ENCODE measurements at places on chromosomes 4 and X. TPM values are rescaled to one million over a fixed set of nuclear protein-coding genes. Genes with fewer than 3 reads are reported as not detected.

The ATOH1 gene
- not detected for total RNA-seq

The LNX1 gene
- not detected for total RNA-seq

DNA sequence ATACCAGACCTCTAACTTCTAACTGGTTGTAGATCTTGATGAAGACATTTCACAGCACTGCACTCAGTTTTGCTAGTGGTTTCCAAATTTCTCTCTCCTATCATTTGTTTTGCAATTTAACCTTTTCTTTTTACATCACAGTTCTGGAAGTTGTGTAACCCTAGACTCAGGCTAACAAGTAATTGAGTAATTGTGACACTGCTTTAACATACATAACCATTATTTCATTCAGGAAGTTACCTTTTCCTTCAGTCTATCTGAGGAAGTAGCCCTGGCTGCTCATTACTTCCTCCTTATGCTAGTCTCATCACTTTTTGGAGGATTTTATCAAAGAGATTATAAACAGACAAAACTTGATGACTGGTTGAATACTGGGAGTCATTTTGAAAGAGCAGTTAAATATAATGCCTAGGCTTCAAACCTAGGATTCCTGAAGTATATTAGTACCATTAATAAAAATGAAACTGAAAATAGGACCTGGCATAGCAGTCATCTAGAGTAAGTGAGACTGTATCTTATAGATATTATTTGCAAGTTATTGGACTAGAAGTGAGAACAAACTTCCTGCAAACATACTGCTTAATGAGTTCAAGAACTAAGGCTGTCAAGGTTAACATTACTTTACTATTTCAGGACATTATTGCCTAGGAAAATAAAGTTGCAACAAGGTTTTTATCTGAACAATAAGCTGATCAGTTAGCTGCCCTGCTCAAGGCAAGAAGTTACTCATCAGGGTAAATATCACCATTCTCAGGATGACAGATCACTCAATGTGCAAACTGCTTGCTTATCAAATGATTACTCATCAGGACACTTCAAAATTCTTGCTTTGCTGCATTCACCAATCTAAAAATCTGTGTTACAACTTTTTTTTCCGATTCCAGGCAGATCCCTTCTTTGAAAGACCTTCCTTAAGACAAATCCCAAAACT, 25.6 kb upstream of the TEX13C start:
- peak overlapping the region; percentile 20 for H3K4me3 ChIP-seq
- H3K27ac ChIP-seq = peak overlapping the region; percentile 80
- no peak for DNase-seq
- no peaks in the 10 kb centered on the region for H3K27me3 ChIP-seq
- no peaks in the 10 kb centered on the region for H3K36me3 ChIP-seq
- peaks cover 15% of the 10 kb centered on the region for H3K4me1 ChIP-seq

GRCh38 chr4:38930204-38930603, 62.6 kb downstream of the FAM114A1 start:
- H3K27me3 ChIP-seq = peaks cover 3% of the 10 kb centered on the region
- no peak for DNase-seq
- peaks cover 5% of the 10 kb centered on the region for H3K4me1 ChIP-seq
- H3K36me3 ChIP-seq = no peaks in the 10 kb centered on the region

- H3K36me3 ChIP-seq = peaks cover 21% of the 10 kb centered on the region
- peaks cover 5% of the 10 kb centered on the region for H3K4me1 ChIP-seq
- no peak overlapping the region for H3K27ac ChIP-seq
- H3K27me3 ChIP-seq = no peaks in the 10 kb centered on the region
These were observed 25.1 kb downstream of the SETD7 start for GRCh38 chr4:139530833-139531427.

DNA sequence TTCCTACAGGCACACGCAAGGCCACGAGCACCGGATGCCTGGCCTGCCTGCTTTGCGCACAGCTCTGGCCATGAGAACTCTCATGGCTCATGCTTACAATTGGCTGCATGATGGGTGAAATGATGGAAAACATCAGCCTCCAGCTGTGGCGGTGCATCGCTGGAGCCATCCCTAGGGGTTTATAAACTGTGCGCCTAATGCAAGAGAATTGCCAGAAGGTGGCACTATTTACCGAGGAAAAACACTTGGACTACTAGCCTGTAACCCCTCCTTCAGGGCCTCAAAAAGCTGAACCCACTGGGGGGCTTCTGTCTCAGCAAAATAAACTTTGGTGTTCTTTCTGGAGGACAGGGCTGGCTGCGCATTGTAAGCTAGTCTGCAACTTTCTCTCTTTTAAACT, 51.9 kb downstream of the PHKA2 start:
- H3K4me3 ChIP-seq = no peak overlapping the region
- H3K27me3 ChIP-seq = no peaks in the 10 kb centered on the region
- peak; percentile 55 for DNase-seq
- peaks cover 4% of the 10 kb centered on the region for H3K36me3 ChIP-seq

GRCh38 chr4:137664046-137664387, 131.7 kb upstream of the PCDH18 start:
- H3K27ac ChIP-seq = no peak overlapping the region
- H3K4me1 ChIP-seq = no peaks in the 10 kb centered on the region

Data from activated CD4-positive, alpha-beta T cell treated with anti-CD3 and anti-CD28 coated beads, Interleukin-2, amount 10 ng/mL, durations not matched to agents 24 days and 14 days (primary cell).